ENCODE measurements at places on chromosomes 3 and 15.

GRCh38 chr15:40445421-40445922, 4.7 kb downstream of the BAHD1 start:
- no peak for DNase-seq

- no peak for DNase-seq
These were observed 41.5 kb downstream of the KLHL25 start for GRCh38 chr15:85753261-85753660.

GRCh38 chr3:168807448-168807847, 711.7 kb upstream of the GOLIM4 start:
- no peak for DNase-seq

DNA sequence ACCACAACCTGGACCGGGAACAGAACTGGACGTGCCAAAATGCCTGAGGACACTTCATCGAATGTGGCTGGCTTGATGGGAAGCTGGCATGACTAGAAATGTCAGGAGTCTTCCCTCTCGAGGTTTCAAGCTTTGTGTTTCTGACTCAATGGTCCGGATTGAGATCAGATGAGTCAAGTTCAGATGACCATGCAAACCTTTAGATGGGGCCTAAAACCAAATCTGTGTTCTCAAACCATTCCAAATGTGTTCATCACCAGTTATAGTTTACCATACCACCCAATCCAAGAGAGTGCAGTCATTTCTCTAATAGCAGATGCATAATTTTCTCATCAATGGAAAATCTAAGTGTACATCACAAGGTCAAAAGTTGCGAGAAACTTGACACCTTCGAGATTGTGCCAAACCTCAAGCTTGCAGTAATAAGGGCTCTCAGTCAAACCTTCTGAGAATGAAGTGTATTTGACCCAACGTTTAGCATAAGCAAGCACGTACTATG, 369.1 kb downstream of the RORA start:
- DNase-seq, result no peak

- DNase-seq, result no peak
These were observed 18.1 kb upstream of the AGBL1 start for GRCh38 chr15:86061581-86061980.

DNA sequence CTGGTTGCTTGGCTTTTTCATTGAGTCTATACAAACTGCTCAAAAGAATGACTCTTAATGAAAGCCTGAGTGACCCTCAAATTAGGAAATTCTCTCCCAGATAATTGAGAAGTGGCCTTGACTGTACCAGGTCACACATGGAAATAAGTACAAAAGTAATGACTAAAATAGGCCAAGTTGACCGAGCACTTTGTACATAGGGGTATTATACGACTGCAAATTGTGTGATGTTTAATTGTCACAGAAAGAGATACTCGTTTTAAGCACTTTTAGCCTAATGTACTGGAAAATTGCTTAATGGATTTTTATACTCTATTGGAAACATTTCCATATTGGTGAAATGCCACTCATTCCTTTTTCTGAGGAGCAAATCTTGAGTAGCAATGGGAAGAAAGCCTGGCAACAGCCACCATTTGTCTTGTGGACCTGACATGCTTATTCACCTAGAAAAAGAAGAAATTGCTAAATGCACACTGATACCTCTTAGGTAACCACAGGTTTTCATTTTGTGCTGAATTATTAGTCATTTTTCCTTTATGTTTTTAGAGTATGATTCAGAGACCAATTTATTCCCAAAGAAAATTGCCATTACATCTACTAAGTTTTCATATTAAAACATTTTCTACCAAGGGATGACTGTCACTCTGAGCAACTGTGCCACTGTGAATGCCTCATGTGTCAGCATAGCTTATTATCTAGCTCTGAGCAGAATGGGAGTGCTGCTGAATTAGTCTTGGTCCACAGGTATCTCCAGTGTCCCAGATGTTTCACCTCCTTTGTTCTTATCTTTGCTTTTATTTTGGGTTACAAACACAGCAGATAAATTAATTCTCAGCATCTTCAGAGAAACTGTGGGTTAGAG, 8.9 kb upstream of the PXK start:
- DNase-seq, result no peak

DNA sequence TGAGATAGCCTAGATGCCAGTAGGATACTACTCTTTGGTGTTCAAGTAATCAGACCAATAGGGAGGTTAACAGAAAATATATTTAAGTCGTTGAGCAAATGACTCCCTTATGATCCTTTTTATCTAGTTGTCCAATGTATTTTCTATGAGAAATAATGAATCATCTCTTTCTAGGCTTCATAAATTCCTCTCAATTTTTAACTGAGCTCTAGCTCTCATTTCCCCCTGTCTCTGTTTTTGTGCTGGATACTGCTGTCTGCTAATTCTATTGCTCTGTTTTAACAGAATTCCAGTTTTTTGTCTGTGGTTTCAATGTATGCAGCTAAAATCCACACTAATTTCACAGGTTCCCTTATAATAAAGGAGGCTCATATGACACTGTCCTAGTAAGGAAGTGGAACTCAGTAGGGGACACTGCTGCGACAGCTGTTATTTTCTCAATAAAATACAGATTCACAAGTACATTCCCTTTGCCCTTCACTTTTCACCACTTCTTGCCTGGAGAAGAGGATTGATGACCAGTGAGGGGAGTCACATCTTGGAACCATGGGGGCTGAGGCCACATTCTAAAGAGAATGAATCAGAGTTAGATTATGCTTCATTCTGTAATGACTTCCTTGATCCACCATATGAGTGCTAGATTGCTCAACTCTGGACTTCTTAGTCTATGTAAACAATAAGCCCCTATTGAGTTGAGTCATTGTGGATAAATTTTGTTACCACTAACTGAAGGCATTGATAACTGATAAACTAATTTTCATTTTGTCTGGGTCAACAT, 558.7 kb upstream of the KCNMB2 start:
- no peak for DNase-seq

- no peak for DNase-seq
These were observed 77.2 kb downstream of the NBEAL2 start for GRCh38 chr3:47056705-47057104.

DNA sequence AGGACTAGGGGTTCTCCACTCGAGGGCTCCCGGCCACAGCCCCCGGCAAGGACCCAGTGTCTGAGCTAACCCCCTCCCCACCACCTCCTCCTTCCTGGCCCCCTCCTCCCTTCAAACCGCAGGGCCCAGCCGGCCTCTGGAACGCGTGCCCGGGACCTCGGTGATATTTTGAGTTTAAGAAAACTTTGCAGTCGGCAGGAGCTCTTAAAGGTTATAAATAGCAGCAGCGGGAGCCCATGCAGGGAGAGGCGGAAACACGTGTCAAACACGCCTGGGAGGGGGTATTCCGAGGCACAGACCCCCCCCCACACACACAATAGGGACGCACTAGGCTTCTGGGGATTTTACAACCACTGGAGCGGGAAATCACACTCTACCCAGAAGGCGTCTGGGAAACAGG, 3.1 kb upstream of the PTH1R start:
- no peak for DNase-seq
